ENCODE measurements at places on chromosomes 16 and 17.

GRCh38 chr16:86037999-86038925, 139.3 kb downstream of the IRF8 start:
- DNase-seq = no peak

DNA sequence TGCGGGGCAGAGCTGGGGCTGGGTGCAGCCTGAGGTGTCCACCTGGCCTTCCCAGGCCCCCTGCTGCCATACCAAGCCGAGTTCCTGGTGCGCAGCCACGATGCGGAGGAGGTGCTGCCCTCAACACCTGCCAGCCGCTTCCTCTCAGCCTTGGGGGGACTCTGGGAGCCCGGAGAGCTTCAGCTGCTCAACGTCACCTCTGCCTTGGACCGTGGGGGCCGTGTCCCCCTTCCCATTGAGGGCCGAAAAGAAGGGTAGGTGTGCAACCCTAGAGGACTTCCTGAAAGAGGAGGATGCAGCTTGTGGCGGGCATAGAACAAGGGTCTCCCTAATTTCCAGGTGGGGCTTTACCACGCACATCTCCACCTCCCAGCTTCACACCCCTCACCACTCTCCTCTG, 2.5 kb downstream of the SGCA start:
- no peak for DNase-seq

DNA sequence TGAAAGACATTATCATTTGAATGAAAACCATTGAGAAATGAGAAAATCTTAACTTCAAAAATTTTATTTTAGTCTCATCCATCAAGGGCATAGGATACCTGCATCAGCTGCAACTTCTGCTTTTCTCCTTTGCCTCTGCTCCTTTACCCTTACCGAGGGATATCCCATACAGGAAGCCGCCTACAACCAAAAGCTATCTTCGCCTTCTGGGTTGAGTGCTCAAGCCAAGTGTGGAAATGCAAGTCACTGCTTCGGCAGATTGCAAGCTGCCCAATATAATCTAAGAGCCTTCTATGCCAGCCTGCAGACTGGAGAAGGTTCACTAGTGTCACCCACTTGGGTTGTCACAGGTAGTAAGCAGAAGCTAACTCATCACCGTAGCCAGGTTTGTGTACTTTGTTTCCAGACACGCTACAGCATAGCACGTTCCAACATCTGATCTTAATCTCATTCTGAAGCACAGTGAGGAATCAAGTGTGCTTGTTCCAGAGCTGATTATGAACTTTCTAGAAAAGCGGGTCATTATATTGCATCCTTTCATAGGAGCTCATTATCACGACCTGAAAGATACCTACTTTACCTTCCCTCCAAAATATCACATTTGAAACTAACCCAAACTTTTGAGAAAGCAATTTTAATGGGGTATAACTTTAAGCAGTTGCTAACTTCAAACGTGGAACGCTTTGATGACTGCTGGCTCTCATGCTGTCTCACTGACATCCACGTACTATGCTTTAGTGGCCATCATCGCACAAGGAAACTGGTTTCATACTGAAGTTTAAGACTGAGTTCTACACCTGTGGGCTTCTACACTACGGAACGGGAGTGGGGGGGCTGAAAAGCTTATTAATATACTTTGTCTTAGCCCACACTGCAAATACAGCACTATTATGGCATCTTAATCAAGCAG, 8.0 kb upstream of the UNK start:
- DNase-seq = no peak

DNA sequence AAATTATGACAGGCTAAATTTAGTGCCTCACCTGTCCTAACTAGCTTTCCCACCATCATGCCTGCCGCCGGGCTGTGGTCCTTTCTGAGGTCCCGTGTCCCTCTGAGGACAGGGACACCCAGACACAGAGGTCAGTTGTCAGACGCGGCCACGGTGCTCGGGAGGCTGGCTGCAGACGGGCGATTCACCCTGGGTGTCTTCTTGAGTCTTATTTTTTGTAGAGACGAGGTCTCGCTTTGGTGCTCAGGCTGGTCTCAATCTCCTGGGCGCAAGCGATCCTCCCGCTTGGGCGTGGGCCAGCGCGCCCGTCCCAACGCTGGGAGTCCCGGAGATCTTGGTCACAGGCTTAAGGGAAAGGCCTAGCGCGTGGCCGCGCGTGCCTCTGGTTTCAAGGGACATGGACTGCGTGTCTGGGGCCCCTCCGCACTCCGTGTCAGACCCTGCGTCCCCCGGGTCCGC, 797 bp upstream of the RAB11FIP3 start:
- no peak for DNase-seq

GRCh38 chr17:51725185-51725584, 433.3 kb downstream of the CA10 start:
- DNase-seq = no peak

DNA sequence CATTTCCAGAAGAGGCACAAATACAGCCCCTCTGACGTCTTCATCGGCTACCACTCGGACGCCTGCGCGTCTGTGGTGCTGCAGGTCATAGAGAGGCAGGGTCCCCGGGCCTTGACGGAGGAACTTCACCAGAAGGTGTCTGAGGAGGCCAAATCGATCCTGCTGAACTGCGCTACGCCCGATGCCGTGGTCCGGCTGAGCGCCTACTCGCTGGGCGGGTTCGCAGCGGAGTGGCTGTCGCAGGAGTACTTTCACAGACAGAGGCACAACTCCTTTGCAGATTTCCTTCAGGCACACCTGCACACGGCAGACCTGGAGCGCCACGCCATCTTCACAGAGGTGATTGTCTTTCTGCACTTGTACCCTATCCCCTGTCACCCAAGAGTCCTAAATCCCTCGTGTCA, 67.0 kb upstream of the ENDOV start:
- DNase-seq = no peak

Measured in NCI-H187 (cell line).